Osteoblast (primary cell): ENCODE measurements at places on chromosomes 11 and 22.

DNA sequence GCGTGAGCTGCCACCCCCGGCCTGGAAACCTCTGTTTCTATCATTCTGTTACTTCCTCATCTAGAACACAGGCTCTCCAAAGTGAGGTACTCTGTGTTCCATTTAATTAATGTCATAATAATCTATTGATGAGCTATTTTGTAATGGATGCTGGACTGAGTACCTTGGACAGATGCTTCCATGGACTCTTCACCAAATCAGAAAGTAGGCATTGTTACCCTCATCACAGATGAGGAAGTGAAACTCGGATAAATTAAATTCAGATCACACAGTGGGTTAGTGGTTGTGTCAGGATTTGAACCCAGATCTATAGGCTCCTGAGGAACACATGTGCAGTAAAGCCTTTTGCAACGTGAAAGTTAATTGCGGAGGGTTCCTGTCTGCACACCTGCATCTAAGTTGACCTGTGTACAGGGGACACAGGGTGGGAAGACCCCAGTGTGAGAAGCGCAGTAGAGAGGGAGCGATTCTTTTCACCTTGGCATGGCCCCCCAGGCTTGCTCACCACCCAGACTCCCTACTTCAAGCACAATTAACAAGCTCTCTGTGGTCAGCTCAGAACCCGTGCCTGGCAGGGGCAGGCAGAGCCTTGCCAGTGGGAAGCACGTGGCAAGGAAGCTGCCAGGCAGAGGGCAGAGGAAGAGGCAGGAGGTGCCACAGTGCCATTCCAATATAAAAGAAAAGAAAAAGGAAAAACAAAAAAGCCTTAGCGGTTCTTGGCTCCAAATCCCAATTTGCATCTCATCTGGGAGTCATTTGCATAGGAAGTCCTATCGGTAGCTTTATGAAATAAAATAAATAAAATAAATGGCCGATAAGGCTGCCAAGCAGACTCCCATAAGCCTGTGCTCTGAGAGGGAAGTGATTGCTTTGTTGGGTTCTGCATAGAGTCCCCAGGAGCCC is 239.3 kb downstream of the GRIK4 start:
- DNase-seq: no peak

DNA sequence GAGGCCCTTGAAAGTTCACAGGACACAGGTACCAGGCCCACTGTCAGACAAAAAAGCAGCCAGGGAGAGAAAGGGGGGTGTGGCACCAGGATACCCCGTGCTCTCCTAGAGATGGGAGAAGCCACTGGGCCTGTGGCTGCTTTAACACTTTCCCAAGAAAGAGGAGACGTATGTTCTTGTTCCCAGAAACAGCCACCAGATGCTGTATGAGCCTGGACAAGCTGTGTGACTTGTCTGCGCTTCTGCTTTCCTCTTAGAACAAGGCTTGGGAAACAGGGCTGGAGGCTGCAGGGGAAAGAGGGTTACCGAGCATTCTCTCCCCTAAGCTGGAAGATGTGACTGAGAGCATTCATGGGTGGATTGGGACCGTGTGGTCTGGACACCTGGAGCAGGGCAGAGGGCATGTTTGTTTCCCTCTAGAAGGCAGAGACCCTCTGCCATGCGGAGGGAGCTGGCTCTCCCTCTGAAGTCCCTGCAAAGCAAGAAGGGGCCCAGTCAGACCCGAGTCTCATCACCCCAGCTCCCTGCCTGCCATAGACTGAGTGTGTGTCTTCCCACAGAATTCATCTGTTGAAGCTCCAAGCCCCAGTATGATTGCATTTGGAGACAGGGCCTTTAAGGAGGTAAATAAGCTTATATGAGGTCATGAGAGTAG is 74.1 kb downstream of the TRIM29 start:
- no peak for DNase-seq

- DNase-seq: no peak
Measured at GRCh38 chr11:19895776-19896175, 183.1 kb downstream of the NAV2 start.

- no peak for DNase-seq
Measured at GRCh38 chr22:36658900-36659299, 44.7 kb downstream of the CACNG2 start.

DNA sequence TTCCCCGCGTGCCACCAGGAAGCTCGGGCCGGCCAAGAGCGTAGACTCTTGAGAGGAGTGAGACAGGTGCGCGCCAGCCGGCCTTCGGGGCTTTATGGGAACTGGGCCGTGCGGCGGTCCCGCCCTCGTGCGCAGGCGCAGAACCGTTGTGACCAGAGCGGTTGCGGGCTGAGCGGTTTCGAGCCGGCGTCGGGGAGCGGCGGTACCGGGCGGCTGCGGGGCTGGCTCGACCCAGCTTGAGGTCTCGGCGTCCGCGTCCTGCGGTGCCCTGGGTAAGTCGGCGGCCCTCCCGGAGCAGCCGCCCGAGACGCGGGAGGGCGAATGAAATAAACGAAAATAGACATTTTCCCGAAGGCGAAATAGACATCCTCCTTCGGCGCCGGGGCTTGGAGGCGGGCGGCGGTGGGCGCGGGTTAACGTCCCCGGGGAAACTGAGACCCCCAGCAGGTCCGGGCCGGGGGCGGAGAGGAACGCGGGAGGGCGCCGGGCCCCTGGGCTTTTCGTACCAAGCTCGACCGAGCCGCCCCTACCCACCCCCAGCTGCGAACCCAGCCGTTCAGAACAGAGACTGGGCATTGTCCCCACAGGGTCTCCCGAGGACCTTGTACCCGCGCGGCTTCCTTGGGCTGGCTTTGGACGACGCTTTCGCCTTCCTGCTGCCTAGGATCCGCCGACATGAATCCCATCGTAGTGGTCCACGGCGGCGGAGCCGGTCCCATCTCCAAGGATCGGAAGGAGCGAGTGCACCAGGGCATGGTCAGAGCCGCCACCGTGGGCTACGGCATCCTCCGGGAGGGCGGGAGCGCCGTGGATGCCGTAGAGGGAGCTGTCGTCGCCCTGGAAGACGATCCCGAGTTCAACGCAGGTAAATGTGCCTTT is at the start of gene ASRGL1:
TSS of gene ASRGL1 (plus strand) at position 146 of the 879 bp plus-strand sequence. CDS start at position 676, 530 bp downstream.
- peak; percentile 94 for DNase-seq

DNA sequence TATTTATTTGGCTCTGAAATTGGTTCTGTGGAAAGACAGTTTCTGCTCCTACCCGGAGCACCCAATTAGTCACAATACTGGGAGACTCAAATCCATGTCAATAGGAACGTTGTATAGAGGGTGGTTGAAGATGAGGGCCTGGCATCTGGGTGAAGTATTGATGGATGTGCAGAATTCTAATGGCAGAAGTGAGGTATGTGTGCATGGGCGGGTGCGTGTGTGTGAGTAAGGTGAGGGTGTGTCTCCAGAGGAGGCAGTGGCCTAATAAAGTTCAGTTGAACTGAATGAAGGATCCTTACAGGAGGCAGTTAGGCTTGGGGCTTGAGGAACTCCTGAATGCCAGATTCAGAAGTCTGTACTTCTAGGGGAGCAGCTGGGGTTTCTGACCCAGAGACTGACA is 71.8 kb upstream of the B3GAT1 start:
- DNase-seq: peak; percentile 17

GRCh38 chr22:37195921-37196320 is 7.9 kb upstream of the C1QTNF6 start:
- DNase-seq: peak; percentile 88

DNA sequence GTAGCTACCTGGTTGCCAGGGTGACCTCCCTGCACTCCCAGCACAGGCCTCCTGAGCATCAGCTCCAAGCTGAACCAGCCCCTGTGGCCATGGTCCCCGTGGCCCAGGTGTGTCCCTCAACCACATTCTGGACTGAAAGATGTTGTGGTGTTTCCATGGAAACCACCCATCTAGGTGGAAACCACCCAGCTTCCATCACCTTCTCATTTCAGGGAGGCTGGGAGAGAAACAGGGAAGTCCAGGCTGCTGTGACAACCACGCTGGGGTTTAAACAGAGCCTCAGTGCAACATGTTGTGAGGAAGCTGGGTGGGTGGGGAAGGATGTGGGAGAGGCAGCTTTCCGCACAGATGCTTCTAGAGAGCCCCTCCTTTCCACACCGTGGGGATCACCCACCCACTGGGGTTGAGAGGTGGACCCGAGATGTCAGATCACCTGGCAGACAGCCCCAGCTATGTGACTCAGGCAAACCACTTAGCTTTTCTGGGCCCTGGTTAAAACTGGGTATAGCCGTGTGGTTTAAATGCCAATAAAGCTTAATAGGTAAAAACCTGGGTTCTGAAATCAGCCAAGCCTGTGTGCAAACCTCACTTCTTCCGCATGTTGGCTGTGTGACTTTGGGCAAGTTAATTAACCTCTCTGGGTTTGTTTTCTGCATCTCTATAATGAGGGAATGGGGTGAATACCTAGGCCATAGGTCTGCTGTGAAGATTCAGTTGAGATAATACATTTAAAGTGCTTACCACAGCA is 46.4 kb downstream of the CD82 start:
- DNase-seq: peak; percentile 62

DNA sequence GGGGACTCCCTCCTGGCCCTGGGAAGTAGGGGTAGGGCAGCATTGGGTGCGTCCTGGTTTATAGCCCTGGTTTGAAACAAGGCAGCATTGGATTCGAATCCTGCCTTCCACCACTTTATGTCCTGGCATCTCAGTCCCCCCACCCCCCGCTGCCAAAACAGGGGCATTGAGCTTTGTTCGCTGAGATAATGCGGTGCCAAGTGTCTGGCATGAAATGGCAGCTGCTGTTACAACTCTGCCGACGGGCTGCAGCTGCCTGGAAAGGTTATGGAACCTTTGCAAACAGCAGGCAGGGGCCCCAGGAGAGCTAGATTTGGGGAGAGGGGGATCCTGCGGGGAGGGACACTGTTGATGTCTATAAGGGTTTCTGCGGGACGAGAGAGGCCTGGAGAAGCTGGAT is 1.9 kb downstream of the TST start:
- DNase-seq: peak; percentile 84

DNA sequence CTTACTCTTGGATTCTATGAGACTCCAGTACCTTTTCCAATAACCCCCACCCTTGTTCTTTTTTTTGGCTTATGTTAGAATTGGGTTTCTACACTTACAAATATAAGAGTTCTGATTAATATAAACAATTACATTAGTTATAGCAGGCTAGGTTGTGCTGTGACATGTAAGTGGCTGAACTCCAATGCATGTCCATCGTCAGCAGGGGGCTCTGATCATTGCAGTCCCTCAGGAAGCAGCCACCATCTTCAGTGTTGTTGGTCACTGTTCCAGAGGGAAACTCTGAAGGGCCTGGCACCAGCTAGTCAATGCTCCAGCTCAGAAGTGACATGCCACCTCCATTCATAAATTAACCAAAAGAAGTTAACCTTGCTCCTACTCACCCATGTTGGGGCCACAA is 5.6 kb downstream of the LIPT2 start:
- no peak for DNase-seq

DNA sequence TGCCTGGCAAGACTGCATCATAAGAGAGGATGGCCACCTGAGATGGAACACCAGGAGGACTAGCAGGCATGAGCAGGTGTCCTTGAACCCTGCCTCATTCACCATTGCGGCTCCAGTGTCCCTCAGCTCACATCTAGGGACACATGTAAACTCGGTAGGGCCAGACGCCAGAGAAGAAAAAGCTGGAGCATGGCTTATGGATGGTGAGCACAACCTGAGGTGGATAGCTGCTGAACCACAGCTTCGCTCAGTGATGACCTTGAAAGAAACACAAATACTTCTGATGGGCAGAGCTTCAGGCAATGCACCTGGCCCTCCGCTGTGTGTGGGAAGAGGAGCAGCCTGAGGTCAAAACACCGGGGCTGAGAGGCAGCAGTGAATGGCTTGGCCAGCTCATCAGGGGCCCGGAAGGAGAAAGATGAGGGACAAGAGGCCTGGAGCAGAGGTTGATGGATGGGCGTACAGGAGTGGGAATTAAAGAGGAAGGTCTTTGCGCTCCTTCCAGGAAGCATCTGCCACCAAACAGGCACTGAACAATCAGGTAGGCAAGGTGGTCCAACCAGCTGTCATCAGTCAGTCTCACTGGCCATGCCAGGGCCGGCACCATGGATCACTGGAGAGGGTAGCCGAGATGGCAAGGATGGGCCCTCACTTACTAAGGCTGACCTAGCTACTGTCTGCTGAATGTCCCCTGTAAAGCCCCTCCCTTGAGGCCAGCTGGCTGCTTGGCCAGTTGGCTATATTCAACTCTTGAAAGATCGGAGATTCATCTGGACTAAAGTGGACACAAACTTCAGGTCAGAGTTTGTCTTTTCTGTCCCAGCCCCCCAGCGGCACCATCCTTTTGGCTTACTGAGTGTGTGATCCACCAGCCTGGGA is 89.7 kb downstream of the MYEOV start:
- DNase-seq: peak; percentile 23

DNA sequence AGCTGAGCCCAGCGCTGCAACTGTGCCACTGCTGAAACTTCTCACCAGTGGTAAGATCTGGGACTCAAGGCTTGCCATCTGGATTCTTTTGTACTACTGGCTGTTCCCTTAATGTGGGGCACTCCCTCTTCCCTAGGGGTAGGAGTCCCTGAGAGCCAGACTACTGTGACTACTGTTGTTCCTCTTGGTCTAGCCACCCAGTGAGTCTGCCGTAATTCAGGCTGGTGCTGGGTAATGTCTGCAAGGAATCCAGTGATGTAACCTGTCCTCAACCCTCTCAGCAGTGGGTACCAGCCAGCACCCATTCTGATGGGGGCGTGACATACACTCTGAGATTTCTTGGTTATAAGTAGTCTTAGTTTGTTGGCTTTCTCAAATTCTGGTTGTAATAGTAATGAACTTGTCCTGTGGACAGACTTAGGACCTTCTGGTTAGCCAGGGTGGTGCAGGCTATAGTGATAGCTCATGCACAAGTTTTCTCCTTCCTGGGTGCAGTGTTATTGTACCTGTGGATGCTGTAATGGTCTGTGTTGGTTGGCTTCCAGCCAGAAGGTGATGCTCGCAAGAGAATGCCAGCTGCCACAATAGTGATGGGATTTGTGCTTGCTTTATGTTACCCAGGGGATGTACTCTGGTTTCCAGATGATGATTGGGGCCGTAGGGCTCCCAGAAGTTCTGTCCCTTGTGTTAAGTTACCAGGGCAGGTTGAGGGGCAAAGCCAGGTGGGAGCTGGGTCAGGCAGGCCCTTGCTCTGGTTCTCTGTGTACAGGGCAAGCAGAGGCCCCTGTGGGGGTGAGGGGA is 65.5 kb downstream of the ARHGAP42 start:
- DNase-seq: no peak

- DNase-seq: no peak
Measured at GRCh38 chr11:22707119-22707899, 40.9 kb downstream of the GAS2 start.

- peak; percentile 55 for DNase-seq
Measured at GRCh38 chr11:28529540-28530410, 421.6 kb downstream of the METTL15 start.

DNA sequence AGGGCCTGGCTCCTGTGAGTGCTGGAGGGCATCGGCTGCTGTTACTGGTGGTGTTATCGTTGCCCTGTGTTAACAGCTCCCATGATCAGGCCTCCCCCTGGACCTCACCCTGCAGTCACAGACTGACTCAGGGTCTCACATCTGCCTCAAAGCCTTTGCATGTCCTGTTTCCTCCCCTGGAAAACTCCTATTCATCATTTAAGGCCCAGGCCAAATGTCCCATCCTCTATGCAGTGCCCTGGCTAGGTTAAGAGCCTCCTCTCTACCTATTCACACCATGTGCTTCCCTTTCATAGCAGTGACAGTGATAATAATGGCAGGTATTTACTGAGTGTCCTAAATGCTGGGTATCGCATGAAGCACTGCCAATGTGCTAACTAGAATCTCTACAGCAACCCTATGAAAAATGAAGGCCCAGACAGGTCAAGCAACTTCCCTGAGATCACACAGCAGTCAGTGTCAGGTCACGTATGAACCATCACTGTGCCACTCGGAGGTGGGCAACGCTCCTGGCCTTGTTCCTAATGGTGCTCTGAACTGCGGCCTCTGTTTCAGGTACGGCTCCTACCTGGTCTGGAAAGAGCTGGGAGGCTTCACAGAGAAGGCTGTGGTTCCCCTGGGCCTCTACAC is 9.3 kb downstream of the TSPO start:
- peak; percentile 25 for DNase-seq
